Activated CD4-positive, CD25-positive, alpha-beta regulatory T cell treated with anti-CD3 and anti-CD28 coated beads, Interleukin-2, amount 50 U/mL, for 72 hours (primary cell): ENCODE measurements at places on chromosomes 5 and 9.
A peak's percentile ranks its signal among the peaks of the same experiment; 100 is the strongest.

DNA sequence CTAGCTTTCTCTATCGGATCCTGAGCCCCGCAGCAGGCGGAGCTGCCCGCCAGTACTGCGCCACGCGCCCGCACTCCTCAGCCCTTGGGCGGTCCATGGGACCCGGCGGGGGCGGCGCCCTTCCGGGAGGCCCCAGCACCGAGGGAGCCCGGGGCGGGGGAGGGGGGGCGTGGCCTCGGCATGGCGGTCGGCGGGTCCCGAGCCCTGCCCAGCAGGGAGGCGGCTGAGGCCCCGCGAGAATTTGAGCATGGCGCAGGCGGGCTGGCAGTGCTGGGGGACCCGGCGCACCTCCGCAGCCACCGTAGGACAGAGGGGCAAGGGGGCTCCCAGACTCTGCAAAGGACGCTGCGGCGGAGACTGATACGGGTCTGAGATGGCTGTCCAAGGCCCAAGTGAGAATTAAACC is 6.8 kb downstream of the ZDHHC11B start:
- DNase-seq: no peak

DNA sequence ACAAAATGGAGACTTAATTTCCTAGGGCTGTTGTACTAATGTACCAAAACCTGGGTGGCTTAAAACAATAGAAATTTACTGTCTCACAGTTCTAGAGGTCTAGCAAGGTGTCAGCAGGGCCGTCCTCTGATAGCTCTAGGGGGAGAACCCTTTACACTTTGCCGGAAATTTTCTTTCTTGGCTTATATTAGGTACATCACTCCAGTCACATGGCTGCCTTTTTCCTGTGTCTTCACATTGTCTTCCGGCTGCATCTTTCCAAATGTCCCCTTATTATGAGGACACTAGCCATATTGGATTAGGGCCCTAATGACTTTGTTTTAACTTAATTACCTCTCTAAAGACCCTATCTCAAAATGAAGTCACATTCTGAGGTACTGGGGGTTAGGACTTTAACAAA is 5.8 kb downstream of the UHRF2 start:
- DNase-seq: no peak

GRCh38 chr9:92385953-92386352 is 18.4 kb downstream of the OGN start:
- DNase-seq: no peak

GRCh38 chr9:93577078-93577974 is 942 bp downstream of the PHF2 start:
- DNase-seq: peak; percentile 43

DNA sequence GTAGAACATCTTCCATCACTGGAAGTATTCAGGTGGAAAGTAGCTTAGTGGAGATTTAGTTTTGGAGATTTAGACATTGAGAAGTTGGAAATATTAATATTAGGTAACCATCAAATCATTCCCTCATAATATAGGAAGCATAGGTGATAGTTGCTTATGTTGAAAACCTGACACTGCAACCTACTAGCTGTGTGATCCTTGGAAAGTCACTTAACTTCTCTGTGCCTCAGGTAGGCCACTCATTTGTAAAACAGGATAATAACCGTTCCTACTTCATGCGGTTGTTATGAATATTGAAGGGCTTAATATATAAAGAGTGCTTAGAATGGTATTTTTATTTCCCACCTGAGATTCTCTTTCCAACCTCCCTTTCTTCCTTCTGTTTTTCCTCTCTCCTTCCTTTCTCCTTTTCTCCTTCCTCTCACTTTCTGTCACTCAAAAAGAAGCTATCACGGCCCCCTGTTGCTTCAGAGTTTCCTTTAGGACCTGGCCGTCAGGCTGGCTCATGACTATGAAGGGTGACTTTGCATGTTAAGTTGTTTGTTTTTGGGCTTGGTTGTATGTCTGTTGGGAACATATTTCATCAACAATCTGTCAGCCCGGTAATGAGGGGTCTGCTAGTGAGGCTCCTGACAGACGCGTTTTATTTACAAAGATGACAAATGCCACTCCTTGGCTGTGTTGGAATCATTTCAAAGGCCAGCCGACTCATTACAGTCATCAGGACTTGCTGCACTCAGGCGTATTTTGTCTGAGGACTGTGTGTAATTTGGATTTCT is 31.0 kb downstream of the DOCK2 start:
- DNase-seq: no peak

GRCh38 chr9:106023455-106023854 is 329.1 kb downstream of the TMEM38B start:
- DNase-seq: no peak

- no peak for DNase-seq
Observed at GRCh38 chr9:97759581-97760288, 62.6 kb upstream of the XPA start.

DNA sequence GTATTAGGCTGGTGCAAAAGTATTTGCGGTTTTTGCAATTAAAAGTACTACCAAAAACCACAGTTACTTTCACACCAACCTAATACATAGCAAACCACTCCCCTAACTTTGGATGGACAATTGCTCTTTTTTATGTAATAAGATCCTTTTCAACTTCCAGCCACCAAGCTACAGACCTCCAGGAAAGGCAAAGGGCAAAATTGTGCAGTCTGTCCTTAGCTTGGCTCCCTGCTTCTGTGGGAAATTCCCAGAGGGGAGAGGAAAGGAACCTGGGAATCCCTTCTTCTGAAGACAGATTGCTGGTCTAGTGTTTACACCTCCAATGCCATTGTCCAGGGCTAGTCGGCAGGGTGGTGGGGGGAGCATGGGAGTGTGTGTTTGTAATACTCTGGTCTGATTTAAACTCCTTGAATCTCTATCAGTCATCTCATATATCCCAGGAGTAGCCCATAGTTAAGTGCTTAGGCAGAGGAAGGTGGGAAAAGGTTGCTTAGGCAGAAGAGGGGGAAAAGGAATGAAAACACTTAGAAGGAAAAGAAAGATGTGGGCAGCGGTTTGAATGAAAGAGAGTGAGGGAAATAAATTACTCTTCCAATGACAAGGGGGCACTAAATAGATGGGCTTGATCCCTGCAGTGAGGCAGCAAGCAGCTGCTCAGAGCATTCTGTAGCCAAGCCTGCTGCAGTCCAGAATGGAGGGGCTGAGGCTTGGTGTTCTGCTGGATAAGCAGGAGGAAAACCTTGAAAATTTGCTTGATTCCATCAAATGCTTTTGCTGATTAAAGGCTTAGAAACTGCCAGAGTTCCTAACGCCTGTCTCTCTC is 86.9 kb upstream of the MAP1B start:
- DNase-seq: no peak

DNA sequence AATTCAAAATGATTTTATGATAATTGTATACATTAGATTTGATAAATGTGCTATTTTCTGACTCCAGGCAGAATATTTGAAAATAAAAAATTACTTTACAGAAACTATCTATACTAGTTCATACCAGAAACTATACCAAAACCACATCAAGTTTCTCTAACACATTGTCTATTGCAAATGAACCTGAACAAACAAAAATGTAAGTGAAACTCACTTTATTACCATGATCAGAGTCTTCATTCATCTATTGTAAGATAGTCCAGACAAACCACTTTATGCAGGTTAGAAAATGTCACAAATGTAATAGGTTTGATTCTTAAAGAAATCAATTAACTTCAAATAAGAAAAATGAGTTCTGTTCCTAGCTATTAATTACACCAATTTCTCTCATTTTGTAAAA is 99.4 kb downstream of the OXCT1 start:
- DNase-seq: no peak
